ENCODE measurements at places on chromosomes 7 and 10.
A peak's percentile ranks its signal among the peaks of the same experiment; 100 is the strongest.

DNA sequence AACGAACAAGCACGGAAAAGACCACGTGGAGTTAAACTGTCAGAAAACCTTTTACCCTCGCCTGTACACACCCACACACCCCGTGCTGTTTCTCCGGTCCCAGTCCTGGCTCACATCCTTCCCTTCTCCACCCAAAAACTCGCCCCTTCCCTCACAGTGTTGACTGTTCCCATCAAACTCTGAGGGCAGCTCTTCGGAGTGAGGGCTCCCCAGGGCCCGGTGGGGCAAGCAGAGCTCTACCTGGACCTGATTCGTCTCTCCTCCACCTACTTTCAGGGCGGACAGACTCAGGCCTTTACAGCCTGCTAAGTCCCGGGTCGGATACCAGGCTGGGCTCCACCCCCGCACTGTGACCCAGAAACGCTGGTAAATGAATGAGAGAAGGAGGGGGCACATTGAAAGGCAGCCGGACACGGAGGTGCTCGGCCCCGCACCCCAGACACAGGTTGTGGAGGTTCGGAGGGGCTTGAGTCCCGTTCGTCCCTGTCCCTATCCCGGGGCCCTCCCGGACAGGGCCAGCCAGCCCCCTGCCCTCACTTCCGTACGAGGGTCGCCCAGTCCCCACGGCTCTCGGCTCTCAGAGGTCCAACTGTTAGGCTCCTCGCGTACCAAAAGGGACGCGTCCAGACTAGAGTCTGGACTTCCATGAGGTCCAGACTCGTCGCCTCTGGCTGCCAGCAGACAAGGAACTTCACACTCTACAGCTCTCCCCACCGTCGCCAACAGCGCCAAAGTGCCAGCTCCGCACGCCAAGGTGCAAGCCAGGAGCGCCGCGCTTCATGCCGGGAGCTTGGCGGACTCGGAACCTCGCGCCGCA is 31.7 kb upstream of the ASL start:
- DNase-seq: no peak

- DNase-seq: no peak
Measured at GRCh38 chr10:33773253-33773573, 438.7 kb upstream of the NRP1 start.

DNA sequence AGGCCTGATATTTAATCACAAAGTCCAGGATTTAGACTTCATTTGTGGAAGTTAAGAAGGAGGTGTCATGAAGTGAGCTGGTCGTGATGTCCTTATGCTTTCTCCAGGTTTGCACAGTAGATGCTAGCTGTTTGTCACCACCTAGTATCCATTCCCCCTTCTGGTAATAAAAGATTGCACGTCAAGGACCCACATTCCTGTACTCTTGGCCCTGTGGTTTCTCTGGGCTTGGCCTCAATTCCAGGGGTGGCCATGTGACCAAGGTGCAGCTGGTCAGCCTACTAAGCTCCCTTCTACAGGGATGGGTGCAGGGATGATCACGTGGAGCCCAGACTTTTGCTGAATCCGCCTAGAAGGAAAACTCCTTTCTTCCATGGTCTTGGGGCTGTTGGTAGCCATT is 16.5 kb downstream of the NPS start:
- no peak for DNase-seq

GRCh38 chr7:129089521-129090212 is 34.8 kb upstream of the TNPO3 start:
- no peak for DNase-seq

DNA sequence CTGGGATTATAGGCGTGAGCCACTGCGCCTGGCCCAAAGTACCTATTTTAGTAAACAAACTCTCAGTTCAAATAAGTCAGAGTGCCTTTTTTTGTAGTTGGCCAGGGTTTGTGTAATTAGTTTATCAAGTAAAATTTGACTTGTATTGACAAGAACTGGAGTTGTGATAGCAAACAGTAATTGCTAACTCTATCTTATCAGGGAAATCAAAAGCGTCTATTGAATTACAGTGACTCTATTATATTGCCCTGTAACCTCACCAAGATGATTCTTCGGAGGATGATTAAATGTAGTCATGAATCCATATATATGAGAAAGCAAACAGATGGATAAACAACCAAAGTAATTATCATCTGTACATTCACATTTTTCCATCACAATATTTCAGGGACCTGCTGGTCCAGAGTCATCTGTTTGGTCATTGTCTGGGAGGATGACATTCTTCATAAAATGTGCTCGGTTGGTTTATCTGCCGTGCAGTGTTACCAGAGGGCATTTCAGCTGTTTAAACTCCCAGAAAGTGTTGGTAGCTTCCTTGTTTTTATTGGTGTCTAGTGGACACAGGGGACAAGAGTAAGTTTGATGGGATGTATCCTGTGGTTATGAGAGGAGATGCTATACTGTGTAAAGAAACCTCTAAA is 35.6 kb downstream of the DOCK1 start:
- DNase-seq: no peak

DNA sequence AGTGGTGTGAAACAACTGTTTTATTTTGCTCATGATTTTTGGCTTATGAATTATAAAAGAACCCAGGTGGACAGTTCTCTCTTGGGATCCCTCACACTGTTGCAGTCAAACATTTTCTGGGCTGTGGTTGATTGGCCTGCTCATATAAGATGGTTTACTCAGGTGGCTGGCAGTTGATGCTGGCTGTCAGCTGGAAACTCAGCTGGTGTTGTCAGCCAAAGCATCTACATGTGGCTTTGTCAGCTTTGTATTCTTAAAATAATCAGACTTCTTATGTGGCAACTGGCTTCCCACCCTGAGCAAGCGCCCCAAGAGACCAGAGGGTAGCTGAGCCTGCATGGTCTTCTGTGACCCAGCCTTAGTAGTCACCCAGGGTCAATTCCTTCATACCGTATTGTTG is 534.7 kb downstream of the NRG3 start:
- DNase-seq: no peak

DNA sequence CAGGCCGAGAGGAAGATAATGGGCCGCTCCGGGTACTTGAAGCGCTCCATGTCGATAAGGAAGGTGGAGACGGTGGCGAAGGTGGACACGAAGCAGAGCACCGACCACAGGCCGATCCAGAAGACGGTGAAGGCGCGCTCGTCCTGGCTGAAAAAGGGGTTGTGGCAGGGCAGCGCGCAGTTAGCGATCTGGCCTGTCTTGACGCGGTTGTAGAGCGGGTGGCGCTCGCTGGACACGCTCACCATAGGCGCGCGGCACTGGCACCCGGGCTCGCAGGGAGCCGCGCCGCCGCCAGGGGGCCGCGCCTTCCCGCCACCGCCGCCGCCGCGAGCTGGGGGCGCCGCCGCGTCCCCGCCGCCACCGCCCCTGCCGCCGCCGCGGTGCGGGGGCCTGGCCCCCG is 1.6 kb downstream of the FZD8 start:
- DNase-seq: no peak

DNA sequence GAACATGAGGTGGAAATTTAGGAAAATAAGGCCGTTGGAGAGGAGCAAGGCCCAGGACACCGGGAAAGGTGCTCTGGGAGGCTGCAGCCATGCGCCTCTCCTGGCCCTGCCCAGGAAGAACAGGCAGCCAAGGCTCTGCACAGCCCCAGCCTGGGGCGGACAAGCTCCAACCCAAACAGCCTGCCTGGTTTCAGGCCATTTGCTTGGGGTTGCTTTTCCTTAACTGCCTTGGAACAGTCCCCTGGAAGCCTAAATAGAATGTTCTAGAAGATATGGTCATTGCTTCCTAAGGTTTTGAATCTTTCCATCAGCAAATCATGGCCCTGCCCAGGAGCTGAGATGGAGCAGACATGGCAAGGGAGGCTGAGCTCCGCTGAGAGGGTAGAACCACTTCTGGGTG is 11.0 kb downstream of the VSTM4 start:
- DNase-seq: no peak

DNA sequence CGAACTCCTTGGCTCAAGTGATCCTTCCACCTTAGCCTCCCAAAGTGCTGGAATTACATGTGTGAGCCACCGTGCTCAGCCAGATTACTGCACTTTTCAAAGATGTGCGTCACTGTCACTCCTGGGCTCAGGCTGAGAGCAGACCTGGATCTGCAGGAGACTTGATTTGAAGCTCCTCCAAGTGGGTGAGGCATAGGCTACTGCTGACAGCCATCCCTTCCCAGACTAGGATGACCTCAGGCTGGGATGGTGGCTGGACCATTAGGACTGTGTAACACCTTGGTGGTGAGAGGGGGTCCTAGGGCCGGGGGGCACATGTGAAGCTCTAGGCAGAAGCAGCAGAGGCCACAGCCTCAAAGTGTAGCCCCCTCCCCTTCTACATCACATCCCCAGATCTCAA is 8.2 kb upstream of the SRRM3 start:
- no peak for DNase-seq

DNA sequence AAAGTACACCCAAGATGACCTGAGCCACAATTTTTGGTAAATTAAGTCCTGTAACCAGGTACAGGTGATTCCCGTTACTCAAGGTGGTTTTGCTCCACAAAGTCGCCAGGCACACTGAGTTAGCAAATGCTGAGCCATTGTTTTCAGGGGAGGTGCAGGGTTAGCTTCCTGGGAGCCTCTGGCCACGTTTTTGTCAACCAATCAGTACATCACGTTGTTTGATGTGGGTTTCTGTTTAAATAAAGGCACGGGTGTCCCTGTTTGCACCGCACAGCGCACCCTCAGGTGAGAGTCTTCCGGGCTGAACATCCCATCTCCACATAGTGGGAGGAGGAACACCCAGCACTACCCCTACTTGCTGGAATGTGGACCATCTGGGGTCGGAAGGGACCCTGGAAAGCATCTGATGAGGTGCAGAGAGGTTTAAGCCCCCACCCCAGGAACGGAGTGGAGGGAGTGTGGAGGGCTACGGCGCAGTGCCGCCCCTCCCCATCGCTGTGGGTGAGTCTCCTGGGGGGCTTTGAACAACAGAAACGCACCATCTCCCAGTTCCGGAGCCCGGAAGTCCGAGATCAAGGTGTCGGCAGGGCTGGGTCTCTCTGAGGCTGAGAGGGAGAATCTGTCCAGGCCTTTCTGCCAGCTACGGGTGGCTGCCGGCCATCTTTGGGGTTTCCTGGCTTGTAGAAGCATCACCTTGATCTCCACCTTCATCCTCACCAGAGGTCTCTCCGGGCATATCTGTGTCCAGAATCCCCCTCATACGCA is 42.5 kb downstream of the PRKAG2 start:
- DNase-seq: no peak

GRCh38 chr7:29019387-29019786 is 61.3 kb upstream of the TRIL start:
- DNase-seq: no peak

DNA sequence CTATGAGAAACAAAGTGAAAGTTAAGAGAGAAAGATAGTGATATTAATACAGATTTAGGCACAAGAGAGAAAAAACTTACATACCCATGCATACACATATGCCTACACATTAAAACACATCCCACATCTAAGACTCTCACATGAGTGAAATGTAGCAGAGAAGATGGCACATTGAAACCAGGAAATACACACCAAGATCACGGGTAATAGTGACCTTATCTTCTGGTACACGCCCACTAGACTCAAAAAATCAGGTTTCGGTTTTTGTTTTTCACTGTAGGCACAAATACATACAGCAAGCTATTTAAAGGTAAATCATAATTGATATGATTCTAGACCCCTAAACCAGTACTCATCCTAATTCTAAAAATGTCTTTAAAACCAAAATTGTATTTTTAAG is 225.2 kb upstream of the TAC1 start:
- DNase-seq: no peak

DNA sequence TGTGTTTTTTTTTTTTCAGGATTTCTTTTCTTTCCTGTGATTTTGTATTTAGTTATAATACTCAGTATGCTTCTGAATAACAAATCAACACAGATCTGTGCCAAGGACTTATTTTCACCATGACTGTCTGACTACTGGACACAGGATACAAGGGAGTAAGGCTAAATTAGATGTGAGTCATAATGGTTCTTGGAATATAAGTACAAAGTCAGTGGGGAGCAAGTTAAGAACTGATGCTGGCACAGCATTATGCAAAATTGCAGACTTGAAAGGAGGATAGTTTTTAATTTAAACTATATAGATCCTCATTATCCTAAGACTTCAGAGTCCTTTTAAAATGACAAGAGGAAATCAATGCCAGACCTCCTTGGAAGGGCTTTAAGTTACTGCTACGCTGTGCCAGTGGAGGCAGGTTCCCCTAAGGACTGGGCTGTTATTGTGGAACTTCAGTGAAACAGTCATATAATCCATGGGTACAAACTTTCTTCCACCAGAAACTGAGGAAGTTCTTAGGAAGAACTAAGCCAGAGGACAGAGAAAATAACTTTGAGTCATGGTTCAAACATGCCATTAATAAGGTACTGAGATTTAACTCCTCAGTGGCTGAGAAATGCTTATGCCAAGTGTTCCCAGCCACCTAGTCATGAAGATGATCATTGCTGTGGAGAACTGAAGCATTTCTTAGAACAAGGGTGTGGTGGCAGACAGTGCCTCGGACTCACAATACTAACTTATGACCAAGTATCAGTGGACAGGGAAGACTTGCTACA is 531.2 kb downstream of the HTR7 start:
- no peak for DNase-seq

GRCh38 chr7:116236020-116236630 is 25.8 kb downstream of the TES start:
- DNase-seq: peak; percentile 11
